ENCODE measurements at places on chromosomes 7 and 10.

DNA sequence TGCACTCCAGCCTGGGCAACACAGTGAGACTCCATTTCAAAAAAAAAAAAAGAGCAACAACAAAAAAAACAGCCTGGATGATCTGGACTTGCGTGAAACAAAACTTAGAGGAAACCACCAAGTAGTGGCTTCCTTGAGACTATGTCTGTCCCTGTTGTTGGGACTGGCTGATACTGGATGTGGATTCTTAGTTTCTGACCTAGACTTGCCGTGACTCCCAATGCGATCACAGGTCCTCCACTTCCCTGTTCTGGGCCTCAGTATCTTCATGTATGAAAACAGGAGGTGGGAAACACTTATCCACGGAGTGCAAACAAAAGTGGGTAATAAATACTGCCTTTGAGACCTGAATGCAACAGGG lies 125.7 kb downstream of the PRPF18 start:
- DNase-seq, result no peak

GRCh38 chr7:39421251-39421650 lies 145.0 kb upstream of the YAE1 start:
- DNase-seq, result no peak

DNA sequence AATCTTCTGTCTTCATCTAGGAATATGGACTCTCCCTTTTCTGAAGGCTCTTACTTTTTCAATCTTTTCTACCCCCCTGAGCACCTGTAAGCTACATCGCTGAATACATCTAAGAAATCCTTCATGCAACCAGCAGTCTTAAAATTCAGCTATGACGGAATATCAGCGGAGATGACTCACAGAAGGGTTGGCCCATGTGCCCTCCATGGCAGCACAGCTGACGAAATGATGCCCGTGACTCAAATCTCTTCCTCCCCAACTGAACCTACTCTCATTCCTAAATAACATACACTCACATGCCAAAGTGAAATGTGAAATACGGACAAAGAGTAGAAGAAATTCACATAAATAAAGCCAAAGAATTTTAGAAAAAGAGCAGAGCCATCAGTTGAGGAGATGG lies 30.3 kb upstream of the NCAPG2 start:
- DNase-seq, result no peak

- DNase-seq, result no peak
Observed at GRCh38 chr7:47690902-47691558, 109.1 kb upstream of the TNS3 start.

- no peak for DNase-seq
Observed at GRCh38 chr7:139571651-139572050, 48.2 kb downstream of the CLEC2L start.

DNA sequence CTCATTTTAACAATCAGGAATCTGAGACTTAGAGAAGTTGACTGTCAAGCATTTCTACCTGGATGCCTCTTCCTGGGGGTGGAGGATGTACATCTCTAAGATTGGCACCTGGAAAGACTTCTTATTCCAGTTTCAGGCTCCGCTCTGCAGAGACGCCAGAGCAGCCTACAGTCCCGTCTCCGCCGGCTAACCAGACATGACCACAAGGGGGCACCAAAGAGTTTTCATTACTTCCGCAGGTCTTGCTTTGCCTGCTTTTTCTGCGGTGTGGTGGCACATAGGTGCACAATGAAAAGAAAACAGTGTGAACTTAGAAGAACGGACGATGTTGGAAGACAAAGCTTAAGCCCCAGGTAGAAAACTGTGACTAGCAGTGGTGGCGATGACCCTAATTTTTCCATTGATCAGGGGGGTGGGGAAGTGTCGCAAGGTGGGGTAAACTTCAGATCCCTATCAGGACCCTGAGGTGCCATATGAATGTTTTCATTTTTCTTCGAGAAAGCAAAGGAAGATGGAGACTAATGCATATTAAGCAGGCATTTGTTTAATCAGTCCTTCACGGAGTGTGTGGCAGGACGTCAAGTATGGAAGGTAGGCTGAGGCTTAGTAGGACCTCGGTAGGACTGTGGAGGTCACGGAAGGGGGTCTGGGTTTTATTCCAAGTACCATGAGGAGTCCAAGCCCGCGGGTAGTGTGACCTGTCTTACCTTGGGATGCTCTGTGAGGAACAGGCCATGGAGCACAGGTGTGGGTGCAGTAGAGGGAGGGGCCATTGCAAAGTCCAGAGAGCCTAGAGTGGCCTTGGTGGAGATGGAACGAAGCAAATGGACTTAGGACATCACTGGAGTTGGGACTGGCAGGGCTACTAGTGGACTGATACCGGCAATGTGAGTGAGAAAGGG lies 60.1 kb upstream of the SORCS3 start:
- DNase-seq, result peak; percentile 31

GRCh38 chr7:117972606-117973005 lies 99.4 kb upstream of the CTTNBP2 start:
- DNase-seq, result no peak

DNA sequence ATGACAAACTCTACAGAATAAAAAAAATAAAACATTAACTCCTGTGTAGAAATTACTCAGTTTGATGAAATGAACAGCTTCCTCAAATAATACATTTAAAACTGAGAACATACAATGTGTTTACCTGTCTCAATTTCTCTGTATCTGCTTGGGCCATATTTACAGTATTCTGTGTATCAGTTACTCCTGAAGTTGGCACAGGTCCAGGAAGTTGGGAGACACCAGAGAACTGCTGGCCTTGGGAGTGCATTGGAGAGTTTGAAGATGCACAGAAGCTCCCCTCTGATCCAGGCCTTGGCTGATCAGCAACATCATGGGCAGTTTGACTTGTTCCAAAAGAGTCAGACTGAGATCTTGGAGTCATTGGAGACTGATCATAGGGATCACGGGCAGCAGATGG lies 155.1 kb downstream of the GALNT11 start:
- DNase-seq, result no peak

- no peak for DNase-seq
Observed at GRCh38 chr7:109529712-109530111, 960.0 kb downstream of the DNAJB9 start.

- DNase-seq, result no peak
Observed at GRCh38 chr7:99392659-99393354, 15.6 kb downstream of the PDAP1 start.

DNA sequence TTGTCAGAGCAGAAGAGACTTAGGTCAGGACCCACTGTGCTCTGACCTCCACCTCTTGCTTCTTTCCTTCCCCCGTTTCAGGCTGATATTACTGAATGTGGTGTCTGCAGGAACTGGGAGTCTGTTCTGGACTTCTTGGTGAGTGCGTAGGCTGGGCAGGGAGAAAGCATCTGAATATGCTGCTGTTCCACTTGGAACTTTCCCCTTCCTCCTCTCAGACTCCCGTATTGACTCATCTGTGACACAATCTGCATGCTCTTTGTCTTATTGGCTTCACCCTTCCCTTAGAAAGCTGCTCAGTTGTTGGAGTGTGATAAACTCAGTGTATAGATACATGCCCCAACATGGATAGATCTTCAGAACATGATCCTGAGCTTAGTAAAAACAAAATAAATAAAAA lies 137.6 kb upstream of the HABP2 start:
- DNase-seq, result no peak

DNA sequence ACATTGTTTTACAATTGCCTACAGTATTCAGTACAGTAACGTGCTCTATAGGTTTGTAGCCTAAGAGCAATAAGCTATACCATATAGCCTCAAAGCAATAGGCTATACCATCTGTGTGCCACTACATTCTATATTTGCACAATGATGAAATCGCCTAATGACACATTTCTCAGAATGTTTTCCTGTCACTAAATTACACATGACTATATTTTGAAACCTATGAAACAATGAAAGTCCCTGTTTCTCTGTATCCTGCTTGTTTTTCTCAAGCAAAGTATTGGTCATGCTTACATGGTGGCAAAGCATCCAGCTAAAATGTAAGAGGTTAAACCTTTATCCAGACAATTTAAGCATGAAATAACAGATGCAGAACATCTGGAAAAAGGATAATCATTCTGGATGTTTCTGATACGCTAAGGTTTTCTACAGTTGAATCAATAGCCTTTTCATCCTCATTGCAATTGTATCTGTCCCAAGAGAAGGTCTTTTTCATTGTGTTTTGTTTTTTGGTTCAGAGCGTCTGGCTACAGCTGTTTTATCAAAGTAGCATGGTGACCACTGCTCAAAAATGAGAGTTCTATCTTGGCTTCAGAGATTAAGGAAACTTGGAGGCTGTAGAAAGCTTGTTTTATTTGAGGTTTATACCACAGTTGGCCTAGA lies 81.7 kb downstream of the CSTF2T start:
- no peak for DNase-seq

- DNase-seq, result no peak
Observed at GRCh38 chr7:101910991-101911799, 93.8 kb downstream of the CUX1 start.

DNA sequence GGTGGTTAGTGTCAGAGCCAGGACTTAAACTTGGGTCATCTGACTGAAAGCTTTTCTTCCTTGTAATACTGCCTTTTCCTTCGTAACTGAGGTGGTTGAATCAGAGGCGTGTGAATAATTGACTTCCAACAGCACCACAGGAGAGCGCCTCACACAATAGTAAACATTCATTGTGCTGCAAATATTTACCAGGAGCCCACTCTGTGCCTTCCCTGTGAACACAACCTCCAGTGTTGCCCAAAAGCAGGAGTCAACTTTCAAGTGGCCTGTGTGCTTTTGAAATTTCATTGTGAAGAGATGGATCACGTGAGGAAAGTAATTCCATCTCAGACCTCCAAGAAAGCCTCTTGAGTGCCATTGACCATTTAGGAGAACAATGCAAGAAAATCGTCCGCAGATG lies 60.2 kb downstream of the ADRA2A start:
- DNase-seq, result no peak

DNA sequence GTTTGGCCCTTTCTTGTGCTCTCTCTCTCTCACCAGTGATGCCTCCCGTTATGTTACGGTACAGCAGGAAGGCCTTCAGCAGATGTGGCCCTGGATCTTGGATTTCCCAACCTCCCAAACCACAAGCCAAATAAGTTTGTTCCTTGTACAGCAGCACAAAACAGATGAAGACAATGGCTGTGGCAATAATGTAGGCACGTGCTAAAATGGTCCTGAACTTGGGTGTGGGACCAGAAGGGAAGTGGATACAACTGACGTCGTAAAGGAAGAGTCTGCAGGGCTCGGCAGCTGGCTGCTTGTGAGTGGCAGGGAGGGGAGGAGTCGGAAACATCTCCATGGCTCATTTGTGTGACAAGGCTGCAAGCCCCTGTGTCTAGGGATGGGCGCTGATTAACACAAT lies 26.8 kb downstream of the PROSER2 start:
- DNase-seq, result no peak

DNA sequence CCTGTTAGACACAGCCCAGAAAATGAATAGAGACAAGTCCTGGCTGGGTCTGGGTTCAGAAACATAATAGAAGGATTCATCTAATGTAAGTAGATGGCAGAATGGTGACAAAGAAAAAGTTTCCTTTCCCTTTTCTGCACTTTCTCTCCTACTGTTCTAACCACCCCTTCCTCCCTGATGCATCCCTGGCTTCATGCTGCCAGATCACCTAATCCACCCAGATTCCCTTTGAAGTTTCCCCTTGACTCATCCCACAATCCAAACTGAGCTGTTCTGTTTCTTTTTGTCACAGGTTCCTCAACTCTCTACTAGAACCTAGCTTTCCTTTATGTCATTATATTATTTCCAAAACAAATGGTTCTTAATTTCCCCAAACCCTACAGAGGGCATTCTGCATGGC lies 1.1 kb upstream of the MACC1 start:
- DNase-seq, result no peak

- DNase-seq, result no peak
Observed at GRCh38 chr10:22784668-22785067, 70.3 kb upstream of the PIP4K2A start.

DNA sequence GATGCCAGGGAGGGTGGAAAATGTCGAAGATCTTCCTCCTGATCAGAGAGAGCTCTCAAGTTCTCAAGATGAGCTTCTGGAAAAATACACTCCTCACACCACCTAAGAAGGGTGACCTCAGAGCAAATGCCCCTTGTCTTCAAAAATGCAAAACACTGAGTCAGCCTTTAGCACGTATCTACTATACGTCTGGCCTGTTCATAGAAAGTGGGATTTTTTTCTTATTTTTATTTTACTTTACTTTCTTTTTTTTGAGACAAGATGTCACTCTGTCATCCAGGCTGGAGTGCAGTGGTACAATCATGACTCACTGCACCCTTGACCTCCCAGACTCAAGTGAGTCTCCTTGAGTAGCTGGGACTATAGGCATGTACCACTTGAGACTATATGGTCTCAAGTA lies 57.1 kb downstream of the AFAP1L2 start:
- no peak for DNase-seq

DNA sequence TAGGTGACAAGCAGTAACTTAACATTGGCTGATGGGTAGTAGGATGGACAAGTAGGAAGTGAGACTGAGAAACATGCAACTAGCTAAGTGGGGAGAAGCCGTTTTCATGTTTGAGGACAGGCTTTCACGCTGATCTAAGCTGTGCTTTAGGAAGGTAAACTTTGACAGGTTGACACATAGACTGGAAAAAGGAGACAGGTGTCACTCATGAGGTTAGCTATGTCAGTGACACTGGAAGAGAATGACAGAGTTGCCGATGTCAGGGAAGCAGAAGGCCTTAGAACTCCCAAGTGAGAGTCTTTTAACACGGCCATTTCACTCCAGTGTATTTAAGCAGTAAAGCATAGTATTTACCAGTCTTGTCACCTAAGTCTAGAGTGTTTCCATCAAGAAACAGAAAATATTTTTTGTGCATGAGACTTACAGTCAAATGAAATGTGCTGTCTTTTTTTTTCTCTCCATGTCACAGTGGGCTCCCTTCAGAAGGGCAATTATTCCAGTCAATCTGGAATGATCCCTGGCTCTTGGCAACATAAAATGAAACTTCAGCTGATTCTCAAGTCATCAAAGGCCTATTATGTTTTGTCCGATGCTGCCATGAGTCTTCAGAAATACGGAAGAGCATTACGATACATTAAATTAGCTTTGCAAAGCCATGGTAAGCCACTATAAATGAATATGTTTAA lies 20.6 kb downstream of the EDRF1 start:
- no peak for DNase-seq

GRCh38 chr10:96509017-96509641 lies 4.6 kb downstream of the TLL2 start:
- DNase-seq, result no peak

Data from AG09319 (cell line).